DMS153 (cell line): ENCODE measurements at places on chromosomes 1 and 21.
A peak's percentile ranks its signal among the peaks of the same experiment; 100 is the strongest.

DNA sequence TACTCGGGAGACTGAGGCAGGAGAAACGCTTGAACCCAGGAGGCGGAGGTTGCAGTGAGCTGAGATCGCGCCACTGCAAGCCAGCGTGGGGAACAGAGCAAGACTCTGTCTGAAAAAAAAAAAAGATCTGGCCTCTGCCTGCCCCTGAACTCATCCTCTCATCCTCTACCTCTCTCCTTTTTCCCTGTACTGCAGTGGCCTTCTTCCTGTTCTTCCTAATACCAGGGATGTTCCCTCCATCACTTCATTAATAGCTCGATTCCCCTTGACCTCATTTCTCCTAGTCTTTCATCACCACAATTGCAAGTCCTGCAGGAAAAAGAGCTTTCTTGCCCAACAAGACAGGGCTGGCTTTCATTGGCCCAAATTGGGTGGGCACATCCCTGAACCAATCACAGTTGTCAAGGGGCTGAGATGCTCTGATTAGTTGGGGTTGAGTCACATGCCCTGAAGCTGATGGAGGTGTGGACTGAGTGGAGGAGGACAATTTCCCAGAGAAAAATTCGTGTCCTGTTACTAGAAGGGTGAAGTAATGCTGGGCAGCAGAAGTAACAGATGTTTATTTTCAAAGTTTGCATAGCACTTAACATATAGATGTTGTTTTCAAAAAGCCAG lies 86.8 kb upstream of the PUM1 start:
- no peak for DNase-seq

- no peak for DNase-seq
Observed at GRCh38 chr1:228512781-228513198, 25.6 kb downstream of the RNF187 start.

DNA sequence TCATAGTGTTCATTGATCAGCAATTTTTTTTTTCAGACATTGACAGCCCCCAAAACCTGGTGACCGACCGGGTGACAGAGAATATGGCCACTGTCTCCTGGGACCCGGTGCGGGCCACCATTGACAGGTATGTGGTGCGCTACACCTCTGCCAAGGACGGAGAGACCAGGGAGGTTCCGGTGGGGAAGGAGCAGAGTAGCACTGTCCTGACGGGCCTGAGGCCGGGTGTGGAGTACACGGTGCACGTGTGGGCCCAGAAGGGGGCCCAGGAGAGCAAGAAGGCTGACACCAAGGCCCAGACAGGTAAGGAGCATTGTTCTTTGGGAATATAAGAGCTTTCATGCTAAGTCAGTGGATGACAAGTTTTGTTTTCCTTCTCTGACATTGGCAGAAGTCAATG lies 49.3 kb downstream of the TNN start:
- DNase-seq, result no peak

DNA sequence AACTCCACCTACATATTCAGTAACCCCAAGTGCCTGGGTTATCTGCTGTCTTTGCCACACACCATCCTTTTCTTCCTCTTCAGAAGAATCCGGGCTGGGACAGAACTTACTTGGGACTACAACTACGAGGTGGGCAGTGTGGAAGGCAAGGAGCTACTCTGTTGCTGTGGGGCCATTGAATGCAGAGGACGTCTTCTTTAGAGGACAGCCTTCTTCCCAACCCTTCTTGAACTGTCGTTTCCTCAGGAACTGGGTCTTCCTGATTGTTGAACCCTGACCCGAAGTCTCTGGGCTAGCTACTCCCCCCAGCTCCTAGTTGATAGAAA lies 10.5 kb downstream of the CERS2 start:
- no peak for DNase-seq

- no peak for DNase-seq
Observed at GRCh38 chr1:239053279-239053678, 333.1 kb upstream of the CHRM3 start.

GRCh38 chr21:34609244-34609932 lies 5.5 kb downstream of the RCAN1 start:
- DNase-seq, result no peak

DNA sequence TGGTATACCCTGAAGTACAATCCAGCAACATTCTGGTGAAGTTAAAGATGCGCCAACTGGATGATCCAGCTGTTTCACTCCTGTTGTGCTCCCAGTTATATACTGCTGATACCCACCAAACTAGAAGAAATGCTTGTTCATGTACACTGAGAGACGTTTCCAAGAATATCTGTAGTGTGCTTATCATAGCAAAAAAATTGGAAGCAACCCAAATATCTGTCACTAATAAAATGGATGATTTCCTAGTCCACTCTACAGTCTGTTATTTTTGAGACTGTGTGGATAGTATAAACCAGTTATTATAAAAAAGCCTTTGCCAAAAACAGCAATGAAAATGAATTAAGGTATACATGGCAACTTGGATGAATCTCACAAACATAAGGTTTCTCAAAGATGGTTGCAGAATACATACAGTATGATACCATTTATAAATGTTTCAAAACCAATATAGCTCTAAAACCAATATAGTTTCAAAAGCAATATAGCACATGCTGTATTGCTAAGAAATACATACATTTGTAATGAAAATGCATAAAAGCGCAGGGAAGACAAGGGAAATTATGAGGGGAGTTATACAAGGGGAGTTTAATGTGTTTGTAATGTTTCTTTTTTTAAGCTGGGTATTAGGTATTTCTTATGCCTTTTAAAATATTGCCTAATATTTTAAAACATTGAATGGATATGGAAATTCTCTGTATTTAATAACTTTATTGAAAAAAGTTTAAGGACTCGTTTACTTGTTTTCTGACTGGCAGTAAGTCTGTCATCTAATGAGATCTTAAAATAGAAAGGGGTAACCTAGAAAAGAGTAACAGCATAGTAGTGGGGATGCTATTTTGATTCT lies 36.5 kb downstream of the GPSM2 start:
- DNase-seq, result no peak

GRCh38 chr1:9193233-9193625 lies 41.3 kb upstream of the H6PD start:
- no peak for DNase-seq

DNA sequence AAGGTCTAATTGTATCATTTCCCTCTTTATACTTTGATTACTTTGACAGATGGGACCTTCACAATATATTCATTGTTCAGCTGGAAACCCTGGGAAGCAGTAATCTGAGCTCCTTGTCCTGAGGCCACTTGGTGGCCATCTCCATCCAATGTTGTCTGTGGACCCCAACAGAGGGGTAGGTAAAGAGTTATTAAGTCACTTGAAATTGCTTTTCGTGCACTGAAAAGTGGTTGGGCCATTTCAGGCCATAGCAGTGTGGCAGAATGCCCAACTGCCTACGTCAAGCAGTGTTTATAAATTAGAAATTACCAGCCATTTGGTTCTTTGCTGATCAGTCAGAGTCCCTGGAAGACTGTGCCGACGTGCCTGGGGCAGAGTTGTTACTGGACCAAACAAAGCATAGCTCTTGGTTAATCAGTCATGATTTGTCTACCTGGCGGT lies 308.3 kb upstream of the USP25 start:
- no peak for DNase-seq

DNA sequence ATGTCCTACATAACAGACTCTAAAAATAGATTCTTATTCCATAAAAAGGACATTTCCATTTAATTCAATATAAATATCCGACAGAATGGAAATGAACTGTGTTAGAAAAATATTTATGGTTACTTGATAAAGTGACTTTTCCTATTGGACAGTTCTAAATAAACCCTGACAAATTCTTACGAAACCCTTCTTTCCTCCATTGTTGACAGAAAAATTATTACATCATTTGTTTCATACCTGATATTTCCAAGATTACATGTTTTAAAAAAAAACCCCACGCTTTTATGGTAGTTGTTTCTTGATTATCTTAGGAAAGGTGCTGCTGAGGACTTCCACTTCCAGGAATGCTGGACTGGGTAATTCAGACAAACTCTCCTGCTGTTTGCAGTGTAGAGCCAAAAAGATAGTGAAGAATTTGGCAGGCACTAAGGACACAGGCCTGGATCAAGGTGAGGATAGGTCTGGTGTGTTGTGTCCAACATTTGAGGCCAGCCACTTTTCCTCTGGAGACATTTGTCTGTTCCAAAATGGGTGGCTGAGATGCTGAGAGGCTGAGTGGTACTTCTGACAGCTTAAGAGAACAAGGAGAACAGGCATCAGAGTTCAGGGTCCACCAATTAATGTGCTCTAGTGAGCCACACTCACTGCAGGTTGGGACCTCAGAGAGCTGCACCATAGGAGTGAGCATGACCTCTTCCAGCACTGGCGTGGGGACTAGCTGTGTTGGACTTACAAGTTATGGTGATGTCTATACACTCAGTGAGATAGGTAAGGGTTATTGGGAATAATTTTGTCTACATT lies 7.0 kb upstream of the C1orf116 start:
- DNase-seq, result no peak

- peak; percentile 7 for DNase-seq
Observed at GRCh38 chr1:93980320-93981273, 71.4 kb upstream of the GCLM start.

DNA sequence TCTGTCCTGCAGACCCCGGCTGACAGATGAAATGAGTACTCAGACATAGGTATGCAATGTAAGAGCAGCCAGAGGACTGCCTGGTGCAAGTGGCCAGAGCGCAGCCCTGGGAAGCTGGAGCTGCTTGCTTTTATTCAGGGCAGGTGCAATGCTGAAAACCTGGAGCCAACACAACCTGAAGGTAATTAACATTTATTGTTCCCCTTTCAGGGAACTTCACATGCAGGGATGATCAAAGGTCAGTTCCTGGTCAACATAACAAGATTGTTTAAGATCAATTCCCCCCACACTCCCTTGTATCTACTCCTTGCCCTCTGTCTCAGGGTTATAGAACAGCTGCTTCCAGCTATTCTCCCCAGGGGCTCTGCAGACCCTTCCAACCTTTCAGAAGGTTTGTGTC lies 48.7 kb upstream of the PRELP start:
- DNase-seq, result peak; percentile 36

DNA sequence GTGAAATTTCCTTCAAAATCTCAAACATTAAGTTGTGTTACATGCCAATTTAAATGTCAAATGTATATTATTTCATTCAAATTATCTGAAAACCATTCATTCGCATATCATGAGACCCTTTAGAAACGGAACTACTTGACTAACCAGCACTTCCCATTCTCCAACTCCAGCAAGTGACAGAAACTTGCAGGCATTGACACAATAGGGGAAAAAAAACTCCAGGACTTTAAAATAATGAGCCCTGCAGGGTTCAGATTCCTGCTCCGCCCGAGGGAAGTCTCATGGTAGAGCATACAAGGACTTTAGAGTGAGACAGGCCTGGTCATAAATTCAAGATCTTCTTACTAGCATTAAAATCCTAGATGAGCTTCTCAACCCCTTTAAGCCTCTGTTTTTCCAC lies 138.9 kb downstream of the NR5A2 start:
- DNase-seq, result no peak

DNA sequence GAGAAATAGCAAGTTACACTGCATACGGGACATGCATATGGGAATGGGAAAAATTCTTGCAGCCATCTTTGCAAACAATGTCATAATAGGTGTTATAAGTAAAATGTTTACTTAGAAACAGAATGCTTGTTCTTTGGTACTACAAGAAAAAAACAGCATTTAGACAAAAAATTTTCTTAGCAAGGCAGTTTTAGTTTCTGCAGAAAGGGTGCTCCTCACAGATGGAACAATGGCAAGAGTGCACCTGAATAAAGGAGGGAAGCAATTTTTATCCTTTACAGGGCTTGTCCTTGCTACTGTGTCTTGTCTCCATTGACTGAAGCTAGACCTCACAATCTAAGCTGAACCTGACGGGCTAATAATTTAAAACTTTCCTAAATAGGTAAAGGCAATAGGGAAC lies 79.2 kb upstream of the DESI2 start:
- DNase-seq, result no peak

GRCh38 chr1:96565546-96565945 lies 156.0 kb upstream of the PTBP2 start:
- no peak for DNase-seq
